D341Med (cell line): ENCODE measurements at places on chromosomes 13 and 19.

DNA sequence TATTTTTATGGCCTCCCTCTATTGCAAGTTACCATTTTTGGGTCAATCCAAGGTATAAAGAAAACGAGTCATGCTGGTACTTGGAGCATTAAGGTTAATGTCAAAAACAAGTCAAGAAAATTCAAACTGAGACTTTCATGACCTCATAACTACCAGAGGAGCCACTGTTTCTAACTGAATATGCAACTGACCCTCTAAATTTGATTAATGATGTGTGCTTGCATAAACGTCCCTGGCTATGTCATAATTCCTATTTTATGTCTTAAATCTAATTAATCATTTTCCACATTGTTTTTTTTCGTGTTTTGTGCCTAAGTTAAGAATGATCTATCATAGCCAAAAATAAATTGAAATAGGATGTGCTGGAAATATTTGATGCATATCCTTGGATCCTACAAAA is 396.7 kb upstream of the GPC6 start:
- no peak for DNase-seq

GRCh38 chr13:31198519-31198918 is 1.3 kb upstream of the B3GLCT start:
- no peak for DNase-seq

- no peak for DNase-seq
Observed at GRCh38 chr13:96925916-96926628, 68.2 kb downstream of the OXGR1 start.

DNA sequence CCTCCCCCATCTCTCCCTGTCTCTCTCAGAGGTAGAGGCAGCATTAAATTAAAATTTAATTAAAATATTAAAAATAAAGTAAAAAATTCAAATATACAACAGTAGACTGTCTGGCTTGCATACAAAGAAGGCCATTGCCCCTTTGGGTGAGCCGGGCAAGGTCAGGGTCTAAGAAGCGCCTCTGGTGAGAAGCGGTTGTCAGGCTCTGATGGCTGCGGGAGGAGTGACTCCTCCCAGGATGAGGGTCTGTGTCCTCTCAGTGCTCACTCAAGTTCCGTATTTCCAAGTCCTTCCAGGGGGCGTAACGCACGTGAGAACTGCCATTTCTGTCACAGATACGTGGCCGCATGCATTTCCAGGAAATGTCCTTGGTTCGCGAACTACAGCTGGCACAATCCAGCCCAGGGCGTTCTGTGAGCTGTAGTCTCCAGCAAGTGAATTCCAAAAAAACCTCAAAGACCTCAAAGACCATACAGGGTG is 737 bp upstream of the ZNF181 start:
- DNase-seq = no peak

DNA sequence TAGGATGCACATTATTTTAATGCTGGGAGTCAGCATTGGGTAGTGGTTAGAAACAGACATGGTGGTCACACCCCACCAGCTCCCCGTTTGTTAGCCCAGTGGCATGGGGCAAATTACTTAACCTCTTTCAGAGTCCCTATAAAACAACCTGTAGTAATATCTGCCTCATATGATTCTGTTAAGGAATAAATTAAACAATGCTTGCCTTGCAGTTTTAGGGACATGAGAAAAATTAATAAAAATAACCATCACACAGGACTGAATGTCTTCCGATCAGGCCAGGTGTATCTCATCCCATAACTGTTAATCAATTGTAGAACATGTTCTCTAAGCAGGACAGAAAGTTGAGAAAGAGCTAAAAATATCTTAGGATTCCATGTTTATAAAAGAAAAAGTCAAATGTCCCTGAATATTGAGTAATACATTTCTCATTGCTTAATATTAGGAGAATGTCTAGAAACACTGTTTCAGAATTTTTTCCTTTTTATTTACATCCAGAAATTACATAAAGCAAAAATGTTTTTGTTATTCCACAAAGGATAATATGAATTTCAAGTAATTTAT is 196.5 kb downstream of the GPC6 start:
- no peak for DNase-seq

DNA sequence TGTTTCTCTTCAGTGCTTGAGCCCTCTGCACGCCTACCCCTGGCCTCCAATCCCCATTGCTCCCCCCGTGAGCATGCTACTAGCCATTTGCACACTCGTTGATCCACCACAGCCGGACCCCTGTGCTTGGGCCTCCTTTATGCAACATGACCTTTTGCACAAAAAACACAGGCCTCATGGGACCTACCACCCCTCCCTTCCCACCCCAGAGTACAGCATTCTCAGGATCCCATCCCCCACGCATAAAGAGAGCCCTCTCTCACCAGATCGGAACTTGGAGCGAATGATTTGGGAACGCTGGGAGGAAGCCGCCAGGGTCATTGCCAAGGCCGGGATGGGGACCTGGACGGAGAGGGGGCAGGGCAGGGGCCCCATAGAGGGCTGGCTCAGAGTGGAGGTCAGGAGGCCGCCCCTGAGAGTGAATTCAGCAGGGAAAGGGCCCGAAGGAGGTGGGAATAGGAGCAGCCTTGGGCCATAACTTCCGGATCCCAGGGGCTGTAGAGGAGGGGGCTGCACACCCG is 754 bp downstream of the MAMSTR start:
- DNase-seq = no peak

GRCh38 chr13:41137241-41137640 is 4.6 kb upstream of the KBTBD6 start:
- no peak for DNase-seq

GRCh38 chr19:10338940-10339339 is 484 bp downstream of the ICAM3 start:
- no peak for DNase-seq

GRCh38 chr13:88651531-88651930 is 980.4 kb downstream of the SLITRK5 start:
- DNase-seq = no peak

DNA sequence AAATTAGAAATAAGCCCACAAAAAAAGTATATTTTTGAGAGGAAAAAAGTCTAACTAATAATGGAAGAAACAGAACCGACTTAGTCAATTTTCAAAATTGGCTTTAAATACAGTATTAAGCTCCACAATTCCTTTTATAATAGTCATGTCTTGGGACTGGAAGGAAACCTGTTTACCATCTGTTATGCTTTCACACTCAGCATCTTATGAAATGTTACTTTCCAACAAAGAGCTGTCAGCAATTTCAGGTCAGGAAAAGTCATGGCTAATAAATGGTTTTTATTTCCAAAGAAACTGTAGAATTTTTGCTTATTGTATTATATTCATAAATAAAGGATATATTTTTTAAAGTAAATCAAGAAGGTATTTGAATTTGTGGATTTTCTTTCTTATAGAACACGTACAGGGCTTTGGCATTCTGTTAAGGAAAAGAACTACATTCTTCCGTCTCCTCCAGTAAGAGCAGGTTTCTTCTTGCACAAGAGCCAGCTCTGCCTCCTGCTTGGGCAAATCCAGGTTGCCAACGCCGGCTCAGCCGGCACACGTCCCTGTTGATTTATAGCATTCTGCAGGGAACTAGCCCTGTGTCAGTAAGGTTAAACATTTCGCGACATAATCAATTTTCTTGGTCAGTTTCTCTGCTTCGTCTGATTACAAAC is 52.9 kb upstream of the GPR12 start:
- DNase-seq = no peak

- no peak for DNase-seq
Observed at GRCh38 chr13:29886446-29886845, 36.0 kb upstream of the UBL3 start.

- no peak for DNase-seq
Observed at GRCh38 chr13:42367831-42368230, 95.9 kb downstream of the AKAP11 start.

- no peak for DNase-seq
Observed at GRCh38 chr13:106322628-106323027, 212.8 kb downstream of the EFNB2 start.

DNA sequence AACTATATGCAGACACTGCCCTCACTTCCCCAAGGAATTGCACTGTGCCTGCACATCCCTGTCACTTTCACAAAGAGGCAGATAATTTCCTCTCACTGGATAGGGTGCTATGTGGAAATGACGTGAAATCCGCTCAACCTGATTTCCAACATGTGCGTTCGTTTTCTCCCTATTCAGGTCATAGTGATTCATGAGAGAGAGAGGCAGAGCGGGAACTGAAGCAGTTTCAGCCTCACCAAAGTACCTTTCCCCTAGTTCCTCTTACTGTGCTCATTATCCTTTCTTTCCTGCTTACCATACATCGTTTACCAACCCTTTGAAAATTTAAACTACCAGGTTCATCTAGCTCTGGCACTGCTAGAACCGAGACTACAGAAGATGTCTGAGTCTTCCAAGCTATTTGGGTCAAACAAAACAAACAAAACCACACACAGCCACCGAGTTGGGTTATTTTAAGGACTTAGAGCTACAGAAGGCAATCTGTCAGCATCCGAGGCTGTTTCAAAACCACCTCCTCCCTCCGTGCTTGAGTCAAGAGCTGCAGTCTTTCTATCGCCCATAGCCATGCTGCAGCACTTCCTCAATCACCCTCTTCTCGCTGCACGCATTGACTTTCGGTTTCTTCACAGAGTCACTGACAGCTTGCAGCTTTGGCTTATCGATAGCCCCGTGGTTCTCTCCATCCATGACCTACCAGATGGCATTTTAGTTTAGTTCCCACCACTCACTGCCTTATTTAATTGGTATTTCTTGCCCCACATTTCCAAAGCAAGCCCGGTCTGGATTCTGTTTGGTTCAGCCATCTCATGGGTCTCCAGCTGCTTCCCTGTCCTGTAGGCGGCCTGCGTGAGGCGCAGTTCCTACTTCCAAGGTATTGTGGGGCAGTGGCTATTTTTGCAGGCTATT is 1395.8 kb downstream of the EFNB2 start:
- peak; percentile 29 for DNase-seq

DNA sequence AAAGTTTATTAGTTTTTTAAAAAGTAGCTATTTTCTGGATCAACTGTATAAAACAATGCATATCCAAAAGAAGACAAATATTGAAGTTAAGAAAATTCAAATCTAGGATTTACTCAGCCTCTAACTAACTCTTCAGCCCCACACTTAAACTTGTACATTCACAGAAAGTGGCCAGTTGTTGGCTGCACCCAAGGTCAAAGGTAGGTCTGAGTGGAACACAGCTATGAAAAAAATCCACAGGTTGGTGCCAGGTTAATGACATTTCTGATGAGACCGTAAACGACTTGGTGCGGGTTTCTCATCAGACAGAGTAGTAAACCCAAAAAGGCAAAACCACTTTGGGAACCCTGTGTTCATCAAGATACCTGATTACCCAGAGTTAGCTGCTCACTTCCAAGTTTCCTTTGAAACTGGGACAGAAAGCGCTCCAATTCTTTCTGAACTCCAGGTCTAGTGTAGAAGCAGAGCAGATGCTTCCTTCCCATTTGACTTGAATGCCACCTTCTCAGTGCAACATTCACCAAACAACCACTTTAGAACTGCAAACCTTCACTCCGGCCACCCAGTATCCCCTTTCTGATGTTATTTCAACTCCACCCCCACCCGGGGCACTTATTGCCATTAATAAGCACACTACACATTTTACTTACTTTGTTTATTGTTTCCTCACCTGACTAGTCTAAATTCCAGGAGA is 208.3 kb upstream of the STARD13 start:
- no peak for DNase-seq

GRCh38 chr13:60282186-60282585 is 114.8 kb upstream of the TDRD3 start:
- DNase-seq = no peak

DNA sequence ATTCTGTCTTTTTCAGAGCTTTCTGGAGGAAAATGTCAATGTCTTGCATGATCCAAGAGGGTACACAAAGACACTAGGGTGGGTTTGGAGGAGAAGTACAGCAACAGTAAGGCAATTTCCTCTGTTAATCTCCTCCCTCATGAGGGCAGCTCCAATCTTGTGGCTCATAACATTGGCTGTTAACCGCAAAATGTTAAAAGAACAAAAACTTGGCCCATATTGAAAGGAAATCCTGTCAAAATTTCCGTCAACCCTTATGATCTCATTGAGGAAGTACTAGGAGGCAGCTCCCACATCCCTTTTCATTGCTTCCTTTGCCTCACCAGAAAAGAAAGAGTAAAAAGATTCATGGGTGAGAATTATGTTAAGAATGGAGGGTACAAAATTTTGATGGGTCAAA is 11.6 kb downstream of the OXGR1 start:
- no peak for DNase-seq

- DNase-seq = no peak
Observed at GRCh38 chr13:33453936-33454335, 168.4 kb upstream of the STARD13 start.

DNA sequence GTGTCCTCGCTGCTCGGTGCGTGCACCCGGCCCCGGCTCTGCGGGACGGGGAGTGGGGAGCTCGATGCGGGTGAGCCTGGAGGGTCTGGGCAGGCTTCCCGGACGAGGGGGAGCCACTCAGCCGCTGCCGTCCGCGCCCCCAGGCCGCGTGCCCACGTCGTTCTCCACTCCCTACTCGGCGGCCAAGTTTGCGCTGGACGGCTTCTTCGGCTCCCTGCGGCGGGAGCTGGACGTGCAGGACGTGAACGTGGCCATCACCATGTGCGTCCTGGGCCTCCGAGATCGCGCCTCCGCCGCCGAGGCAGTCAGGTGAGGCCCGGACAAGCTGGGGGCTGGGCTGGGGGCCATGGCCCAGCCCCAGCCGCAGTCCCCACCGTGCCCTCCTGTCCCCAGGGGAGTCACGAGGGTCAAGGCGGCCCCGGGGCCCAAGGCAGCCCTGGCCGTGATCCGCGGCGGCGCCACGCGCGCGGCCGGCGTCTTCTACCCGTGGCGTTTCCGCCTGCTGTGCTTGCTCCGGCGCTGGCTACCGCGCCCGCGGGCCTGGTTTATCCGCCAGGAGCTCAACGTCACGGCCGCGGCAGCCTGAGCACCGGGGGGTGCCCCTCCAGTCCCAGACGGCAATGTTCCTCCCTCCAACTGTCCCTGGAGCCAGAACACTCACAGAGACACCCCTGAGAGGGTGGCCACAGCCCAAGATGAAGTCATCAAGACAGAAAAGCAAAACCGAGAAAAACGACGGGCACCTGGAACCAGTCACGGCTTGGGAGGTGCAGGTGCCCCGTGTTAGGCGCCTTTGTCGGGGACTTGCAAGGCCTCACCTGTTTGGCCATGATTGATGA is 2.5 kb upstream of the RPL36 start:
- no peak for DNase-seq

DNA sequence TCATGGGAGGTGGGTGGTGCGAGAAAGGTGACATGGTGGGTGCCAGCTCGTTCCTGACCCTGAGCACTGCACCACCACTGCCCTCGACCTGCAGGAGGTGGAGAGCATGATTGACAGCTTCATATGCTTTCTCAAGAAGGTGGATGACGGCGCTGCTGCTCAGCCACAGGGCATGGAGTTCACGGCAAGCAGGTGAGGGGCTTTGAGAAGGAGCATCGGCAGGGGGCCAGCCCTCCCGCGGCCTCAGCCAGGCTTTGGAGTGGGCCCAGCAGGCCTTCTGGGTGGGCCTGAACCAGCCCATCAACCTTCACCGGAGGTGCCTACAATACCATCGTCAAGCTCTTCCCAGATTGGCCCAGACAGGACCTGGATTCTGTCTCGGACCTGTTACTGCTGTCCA is 18.9 kb upstream of the ZNF14 start:
- peak; percentile 25 for DNase-seq

- no peak for DNase-seq
Observed at GRCh38 chr13:109529964-109530363, 256.4 kb downstream of the IRS2 start.

DNA sequence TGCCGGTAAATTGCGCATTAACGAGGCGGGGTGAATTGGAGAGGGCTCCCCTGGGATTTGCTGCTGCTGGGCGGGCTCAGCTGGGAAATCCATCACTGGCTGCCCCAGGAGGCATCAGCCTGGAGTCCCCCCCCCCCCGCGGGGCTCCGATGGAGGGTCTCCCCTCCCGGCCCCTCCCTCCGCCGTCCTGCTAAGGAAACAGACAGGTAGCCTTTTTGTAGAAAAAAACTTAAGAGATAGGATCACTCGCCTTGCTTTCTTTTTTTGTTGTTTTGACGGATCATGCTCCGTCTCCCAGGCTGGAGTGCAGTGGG is 6.8 kb downstream of the TLE6 start:
- DNase-seq = no peak
